ENCODE measurements at places on chromosomes 3 and 15.

DNA sequence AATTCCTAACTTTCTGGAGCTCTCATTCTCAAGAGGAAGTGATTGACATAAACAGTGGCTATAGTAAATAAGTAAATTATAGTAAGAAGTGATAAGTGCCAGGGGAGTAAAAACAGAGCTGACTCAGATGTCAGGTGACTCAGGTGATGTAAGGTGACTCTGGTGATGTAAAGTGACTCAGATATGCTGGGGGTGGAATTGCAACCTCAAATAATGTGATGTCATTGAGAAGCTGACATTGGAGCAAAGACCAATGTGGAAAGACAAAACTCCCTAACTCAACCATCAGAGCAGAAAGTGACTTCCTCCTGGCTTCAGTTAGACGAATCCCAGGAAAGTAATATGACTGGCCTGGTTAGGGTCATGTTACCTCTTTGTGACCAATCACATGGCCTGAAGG, 144.2 kb upstream of the SNTN start:
- no peak for DNase-seq

DNA sequence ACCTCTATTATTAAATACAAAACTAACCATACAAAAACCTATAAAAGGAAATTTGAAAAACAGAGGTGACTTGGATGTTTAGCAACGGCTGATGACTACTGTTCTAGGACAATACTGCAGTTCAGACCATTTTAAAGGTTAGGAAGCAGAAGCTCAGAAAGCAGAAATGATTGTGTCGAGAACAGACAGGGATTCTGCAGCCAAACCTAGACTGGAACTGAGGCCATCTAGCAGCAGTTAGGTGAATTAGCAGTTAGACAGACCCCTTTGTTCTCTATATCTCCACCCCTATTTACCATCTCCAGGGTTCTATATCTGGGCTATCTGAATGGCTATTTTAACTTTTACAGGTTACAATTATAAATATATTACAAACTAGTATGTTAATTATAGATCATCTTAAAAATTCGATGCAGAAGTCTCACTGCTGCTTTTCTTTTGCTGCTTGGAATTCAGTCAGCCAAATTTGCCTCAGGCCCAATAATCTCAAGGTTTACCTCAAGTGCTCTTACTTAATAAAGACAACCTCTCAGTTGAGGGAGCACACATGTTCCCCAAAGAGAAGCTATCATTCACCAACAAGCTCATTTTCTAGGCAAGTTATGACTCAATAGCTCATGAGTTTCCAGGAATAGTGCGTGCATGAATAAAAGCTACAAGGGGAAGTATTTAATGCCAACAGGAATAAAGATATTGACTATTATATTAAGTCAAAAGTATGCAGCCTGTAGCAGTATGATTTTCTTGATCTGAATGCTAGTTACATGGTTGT, 9.3 kb upstream of the IL1RAP start:
- DNase-seq, result no peak

DNA sequence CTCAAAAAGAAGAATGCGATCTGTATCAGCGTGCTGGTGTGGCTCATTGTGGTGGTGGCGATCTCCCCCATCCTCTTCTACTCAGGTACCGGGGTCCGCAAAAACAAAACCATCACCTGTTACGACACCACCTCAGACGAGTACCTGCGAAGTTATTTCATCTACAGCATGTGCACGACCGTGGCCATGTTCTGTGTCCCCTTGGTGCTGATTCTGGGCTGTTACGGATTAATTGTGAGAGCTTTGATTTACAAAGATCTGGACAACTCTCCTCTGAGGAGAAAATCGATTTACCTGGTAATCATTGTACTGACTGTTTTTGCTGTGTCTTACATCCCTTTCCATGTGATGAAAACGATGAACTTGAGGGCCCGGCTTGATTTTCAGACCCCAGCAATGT, 1.3 kb downstream of the P2RY1 start:
- DNase-seq, result no peak

DNA sequence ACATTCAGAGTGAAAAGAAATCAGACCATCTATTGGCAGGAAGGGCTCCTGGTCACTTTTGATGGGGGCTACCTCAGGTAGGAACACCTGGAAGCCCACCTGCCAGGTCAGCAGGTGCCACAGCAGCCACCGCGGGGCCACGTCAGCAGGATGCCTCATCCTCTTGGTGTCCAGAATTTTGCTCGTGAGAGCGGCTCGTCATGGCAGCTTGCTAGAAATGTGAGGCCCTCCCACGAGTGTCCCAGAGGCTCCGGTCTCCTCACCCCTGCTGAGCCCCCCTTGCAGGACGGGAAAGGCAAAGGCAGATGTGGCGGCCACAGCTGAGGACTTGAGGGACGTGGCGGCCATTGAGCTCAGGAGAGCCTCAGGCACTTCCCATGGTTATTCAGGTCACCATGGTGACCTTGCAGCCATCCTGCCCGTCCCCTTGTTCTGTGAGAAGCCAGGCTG, 129.4 kb downstream of the LRRK1 start:
- no peak for DNase-seq

GRCh38 chr3:155847993-155848392, 6.2 kb downstream of the SLC33A1 start:
- DNase-seq, result no peak

- no peak for DNase-seq
These were observed 180.9 kb upstream of the ROPN1 start for GRCh38 chr3:124172816-124173215.

DNA sequence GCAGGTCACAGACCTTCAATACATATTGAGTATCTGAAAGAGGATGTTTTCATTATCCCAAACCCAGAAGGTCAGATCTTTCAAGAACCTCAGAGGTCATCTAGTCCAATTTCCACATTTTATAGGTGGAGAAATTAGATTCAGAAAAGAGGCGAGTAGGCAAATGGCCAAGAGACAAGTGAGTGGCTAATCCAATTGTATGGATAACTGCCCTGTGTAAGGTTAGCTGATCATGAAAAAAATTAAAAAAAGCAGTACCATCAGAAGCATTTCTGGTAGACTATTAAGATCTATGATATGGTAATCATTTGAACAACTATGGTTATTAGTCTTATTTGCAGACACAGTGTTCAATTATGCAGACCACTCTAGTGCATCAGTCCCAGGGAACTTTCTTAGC, 660.7 kb upstream of the CFAP20DC start:
- no peak for DNase-seq

DNA sequence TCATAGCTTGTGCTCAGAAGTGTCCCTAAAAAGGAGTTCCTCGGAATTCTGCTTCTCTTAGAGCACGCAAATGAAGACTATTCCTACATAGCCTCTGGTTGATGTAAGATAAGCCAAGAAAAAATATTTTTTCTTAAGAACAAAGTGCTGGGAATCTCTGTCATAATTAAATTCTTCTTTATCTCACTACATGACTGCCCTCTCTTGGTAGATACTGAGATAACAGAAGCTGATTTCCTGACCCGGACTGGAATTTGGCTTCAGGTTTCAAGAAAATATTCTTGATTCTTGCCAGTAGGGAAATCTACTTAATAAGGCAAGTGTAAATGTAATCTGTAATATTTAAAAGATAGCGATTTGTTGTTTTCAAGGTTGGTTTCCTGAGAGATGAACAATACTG, 31.3 kb upstream of the SETMAR start:
- peak; percentile 57 for DNase-seq

GRCh38 chr15:83053151-83053550, 13.9 kb downstream of the BTBD1 start:
- DNase-seq, result no peak

DNA sequence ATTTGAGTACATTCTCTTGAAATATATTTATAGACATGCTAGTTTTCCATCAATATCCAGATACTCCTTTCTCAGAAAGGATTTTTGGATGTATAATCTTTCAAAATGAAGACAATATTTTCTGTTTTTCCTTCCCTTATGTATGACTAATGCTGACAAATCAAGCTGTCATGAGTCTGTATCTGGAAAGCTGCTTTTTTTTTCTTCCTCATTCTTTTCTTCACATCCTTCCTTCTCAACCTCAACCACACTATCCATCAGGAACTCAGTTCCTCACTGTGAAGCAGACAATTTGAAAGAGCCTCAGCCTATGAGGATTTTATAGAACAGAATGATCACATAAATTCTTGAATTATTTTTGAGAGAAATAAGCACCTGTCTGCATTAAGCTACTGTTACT, 335.9 kb upstream of the EPHA6 start:
- DNase-seq, result no peak

DNA sequence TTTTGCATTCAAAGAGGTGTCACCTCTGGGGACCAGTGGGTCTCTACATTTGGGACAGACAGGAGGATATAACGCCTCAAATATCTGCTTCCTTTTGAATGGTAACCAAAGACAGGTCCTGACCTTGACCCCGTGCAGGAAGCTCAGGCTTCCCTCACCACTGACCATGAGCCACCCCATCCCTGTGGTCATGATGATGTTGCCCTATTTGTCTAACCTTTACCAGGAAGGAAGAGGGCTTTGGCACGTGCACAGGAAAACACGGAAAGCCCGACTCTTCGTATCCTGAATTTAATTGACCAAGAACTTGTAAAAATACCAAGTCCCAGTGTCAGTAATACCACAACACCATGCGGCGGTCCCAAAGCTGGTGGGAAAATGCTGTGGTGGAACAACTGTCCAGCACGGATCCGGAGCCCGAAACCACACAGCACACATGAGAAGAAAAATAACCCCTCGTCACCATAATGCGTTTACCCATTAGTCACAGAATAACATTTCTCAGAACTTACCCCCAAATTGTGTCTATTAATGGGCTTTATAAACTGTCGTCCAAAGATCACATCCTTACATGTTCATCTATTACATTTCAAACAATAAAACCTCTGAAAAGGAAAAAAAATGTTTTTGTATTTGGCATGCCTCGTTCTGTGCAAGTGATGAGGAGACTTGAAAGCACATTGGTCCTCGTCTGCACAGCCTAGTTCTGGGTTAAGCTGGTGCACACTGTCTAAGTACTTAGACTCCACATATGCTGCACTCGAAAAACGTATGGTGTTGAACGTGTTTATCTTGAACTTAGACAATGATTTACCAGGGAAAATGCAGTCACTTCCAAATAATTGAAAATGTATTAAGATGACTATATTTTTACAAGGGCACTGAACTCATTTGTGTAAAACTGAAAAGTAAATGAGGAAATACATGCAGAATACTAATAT, 118.9 kb upstream of the IGF1R start:
- no peak for DNase-seq

DNA sequence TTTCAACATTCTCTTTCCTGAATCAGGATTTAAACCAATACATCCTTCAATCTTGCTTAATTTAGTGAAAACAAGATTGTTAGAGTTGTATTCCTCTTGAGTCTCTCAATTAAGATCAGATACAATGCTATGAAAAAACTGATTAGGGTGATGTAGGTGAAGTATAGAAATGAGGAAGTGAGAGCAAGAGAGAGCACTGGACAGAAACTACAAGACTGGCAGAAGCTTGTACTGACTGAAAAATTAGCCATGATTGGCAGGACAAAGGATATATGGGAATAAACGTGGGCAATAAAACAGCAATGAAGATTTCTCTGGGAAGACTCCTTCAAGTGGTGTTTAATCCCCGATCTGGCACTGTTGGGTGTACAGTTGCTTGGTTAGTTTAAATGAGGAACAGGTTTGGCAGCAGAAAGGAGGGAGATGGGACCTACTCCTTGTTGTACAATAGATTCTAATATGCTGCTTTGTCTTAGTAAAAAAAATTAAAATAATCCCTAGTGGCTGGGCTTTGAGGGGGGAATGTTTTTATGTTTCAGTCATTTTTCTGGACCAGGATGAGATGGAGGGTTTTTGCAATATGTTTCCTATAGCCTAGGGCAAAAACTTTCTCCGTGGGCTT, 252.7 kb downstream of the SLC9A9 start:
- no peak for DNase-seq

DNA sequence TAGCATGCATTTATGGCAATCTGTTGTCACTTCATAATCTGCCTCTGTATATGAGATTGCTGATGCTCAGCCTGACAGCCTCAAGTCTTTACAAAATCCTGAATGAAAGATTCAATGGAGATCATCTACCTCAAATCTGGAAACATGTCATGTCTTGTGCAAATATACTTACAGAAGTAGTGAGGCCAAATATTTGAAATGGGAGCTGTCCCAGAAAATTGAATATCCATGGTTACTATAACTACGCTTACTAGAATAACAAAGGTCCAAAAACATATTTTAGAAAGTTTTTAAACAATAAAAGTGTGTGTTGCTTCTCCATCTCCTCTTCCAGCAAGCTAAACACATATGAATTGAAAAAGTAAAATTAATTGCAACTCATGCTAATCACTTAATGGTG, 133.2 kb upstream of the DPH6 start:
- DNase-seq, result no peak

- peak; percentile 34 for DNase-seq
These were observed 692 bp downstream of the STT3B start for GRCh38 chr3:31533169-31534064.

- DNase-seq, result no peak
These were observed 25.5 kb downstream of the MCCC1 start for GRCh38 chr3:183073839-183074238.

DNA sequence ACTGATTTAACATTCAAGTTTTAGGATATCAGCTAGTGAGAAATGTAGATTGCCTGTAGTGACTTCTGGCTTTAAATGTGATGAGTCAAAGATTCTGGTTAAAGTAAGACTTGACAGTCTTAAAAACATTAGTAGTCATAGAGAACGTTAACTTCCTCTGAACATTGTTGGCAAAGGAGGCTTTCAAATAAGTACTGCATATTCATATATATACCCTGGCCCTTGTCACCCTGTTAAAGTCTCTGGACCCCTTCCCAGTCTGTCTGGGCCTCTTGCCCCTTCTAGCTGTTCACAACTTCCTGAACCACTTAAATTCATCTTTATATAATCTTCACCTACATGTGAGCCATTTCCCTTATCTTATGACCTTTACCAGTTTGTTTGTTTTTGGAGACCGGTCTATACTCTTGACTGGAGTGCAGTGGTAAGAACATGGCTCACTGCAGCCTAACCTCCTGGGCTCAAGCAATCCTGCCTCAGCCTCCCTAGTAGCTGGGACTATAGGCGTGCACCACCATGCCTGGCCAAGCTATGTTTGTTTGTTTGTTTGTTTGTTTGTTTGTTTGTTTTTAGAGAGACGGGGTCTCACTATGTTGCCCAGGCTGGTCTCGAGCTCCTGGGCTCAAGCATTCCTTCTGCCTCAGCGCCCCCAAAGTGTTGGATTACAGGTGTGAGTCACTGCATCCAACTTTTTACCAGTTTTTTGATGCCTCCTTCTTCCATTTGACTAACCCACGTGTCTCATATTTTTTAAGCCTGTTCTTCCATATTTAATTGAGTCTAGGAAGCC, 64.4 kb upstream of the CRTC3 start:
- no peak for DNase-seq

DNA sequence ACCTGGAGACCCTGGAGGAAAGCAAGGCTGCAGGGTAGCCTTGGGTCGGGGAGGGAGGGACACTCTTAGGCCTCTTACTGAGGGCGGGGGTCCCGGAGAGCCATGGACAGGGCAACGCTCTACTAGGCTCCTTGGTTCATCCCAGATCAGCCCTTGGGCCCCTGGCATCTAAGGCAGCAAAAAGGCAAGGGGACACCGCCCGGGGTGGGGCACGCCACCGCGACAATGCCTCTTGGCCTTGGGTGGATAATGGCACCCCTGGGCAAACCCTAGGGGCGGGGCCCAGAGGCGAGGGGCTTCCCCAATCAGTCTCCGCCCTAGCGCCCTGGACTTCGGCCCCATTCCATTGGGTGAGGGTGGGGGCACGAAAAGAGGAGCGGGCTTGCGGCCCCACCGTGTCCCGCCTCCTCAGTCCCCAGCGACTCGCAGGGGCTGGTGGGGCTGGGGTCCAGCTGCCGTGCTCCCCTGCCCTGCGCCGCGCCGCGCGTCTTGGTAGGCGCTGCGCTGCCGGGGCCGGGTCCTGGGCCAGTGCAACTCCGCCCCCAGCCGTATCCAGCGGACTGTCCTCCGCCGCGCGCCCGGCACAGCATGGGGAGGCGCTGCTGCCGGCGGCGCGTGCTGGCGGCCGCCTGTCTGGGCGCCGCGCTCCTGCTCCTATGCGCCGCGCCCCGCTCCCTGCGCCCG, at the start of gene CHST13:
Gene CHST13 (plus strand): TSS at position 411 of the 684 bp plus-strand sequence. CDS start 178 bp downstream, at position 589.
- peak; percentile 49 for DNase-seq
